ENCODE measurements at places on chromosomes 7 and 10.

GRCh38 chr7:70884809-70885208 is 247.1 kb upstream of the GALNT17 start:
- no peak for DNase-seq

DNA sequence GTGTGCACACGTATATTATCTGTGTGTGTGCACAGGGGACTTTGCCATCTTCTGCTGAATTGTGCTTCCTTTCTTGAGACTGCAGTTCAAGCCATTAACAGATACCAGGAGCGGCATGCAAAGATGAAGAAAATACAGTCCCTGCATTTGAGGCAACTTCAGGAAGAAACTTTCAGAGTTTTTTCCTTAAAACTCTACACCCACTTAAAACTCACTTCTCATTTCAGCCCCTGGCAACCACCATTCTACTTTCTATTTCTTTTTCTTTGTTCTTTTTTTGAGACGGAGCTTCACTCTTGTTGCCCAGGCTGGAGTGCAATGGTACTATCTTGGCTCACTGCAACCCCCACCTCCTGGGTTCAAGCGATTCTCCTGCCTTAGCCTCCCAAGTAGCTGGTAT is 448.9 kb upstream of the ZMIZ1 start:
- DNase-seq = no peak

GRCh38 chr10:74640134-74640921 is 186.1 kb upstream of the KAT6B start:
- DNase-seq = no peak

- DNase-seq = no peak
Measured at GRCh38 chr7:27177795-27178320, 3.7 kb upstream of the HOXA10 start.

- peak; percentile 60 for DNase-seq
Measured at GRCh38 chr7:149773446-149774236, at the start of gene ZNF467. Gene ZNF467, minus strand, starts transcription at chr7:149773588. Its CDS starts 2,556 bp downstream, at chr7:149771032.

GRCh38 chr7:21771906-21772610 is 173.6 kb downstream of the CDCA7L start:
- no peak for DNase-seq

GRCh38 chr10:663466-663751 is 26.1 kb downstream of the DIP2C start:
- DNase-seq = no peak

GRCh38 chr10:11322698-11323097 is 288.8 kb downstream of the USP6NL start:
- no peak for DNase-seq

GRCh38 chr7:150365673-150366398 is 2.8 kb upstream of the REPIN1 start:
- DNase-seq = no peak

- DNase-seq = no peak
Measured at GRCh38 chr10:133169173-133169947, 9.3 kb downstream of the KNDC1 start.

- DNase-seq = no peak
Measured at GRCh38 chr7:157587051-157587804, 250.4 kb downstream of the DNAJB6 start.

DNA sequence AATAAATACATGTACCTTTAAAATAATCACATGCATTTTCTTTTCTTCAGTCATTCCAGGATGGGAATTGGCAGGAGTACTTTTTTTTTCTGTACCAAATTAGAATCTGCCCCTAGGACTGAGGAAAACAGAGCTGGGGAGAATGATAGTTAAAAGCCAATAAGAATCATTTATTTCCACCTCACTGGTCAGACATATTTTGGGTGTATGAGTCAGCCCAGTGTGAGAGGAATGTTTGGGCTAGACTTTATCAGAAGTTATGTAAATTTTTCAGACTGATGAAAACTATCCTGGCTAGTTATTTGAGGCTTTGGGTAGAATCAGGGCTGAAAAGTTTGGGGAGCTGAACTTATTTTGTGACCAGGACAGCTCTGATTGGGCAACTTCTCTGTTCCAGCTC is 303.1 kb upstream of the NPSR1 start:
- no peak for DNase-seq

GRCh38 chr7:86762129-86762528 is 118.4 kb downstream of the GRM3 start:
- DNase-seq = no peak

DNA sequence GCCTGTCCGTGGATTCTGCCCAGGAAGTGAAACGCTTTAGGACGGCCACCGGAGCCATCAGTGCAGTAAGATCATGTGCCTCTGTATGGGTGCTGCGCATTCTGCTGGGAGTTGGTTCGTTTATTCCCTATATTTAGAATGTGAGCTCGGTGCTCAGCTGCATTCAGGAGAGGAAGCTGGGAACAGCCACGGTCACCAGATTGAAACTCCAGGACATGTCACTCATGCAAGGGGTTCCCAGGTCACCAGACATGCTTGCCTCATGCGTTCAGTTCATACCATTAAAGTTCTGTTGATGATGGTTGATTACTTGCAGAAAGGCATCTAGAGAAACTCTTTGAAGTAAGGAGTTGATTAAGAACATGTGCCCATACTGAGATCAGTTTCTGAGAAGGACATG is 78.1 kb downstream of the TRRAP start:
- no peak for DNase-seq

DNA sequence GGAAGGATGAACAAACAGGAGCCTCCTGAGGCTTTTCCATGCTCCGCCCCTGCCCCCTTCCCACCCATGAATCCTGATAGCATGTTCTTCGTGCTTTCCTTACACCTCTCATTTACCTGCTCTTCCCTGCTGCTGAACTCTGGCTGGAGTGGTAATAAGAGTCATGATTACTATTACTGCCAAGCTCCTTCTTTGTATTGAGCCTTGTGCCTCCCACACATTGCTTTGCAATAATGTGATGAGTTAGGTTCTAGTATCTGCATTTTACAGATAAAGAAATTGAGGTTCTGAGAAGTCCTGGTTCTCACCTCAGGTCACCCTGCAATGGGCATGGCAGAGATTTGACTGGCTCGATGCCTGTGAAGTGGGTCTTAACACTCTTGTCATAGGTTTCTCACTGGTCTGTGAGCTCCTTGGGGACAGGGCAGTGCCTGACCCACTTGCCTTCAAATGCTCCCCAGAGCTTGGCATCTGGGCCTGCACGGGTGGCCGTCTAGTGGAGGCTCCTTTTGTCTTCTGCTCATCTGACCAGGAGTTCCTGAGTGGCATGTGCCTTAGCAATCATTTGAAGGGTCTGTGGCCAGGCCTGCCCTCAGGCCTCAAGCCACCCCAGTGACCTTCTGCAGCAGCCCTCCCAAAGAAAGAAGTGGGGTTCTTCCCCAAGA is 309.2 kb upstream of the ZMIZ1 start:
- no peak for DNase-seq

DNA sequence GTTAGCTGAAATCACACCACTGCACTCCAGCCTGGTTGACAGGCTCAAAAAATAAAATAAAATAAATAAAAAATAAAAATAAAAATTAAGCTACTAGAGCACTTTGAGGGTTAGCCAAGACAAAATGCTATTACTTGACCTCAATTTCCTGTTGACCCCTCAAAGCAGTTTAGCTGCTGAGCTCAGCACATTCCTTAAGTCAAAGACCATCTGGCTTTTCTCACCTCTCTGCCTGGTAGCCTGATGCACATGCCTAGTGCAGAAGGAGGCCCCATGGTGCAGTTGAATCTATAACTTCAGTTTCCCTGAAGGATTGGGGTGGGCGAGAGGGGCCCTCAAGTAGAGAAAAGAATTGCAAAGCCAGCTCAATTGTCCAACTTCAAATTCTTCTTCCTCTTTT is 211.1 kb upstream of the GALNT17 start:
- no peak for DNase-seq

DNA sequence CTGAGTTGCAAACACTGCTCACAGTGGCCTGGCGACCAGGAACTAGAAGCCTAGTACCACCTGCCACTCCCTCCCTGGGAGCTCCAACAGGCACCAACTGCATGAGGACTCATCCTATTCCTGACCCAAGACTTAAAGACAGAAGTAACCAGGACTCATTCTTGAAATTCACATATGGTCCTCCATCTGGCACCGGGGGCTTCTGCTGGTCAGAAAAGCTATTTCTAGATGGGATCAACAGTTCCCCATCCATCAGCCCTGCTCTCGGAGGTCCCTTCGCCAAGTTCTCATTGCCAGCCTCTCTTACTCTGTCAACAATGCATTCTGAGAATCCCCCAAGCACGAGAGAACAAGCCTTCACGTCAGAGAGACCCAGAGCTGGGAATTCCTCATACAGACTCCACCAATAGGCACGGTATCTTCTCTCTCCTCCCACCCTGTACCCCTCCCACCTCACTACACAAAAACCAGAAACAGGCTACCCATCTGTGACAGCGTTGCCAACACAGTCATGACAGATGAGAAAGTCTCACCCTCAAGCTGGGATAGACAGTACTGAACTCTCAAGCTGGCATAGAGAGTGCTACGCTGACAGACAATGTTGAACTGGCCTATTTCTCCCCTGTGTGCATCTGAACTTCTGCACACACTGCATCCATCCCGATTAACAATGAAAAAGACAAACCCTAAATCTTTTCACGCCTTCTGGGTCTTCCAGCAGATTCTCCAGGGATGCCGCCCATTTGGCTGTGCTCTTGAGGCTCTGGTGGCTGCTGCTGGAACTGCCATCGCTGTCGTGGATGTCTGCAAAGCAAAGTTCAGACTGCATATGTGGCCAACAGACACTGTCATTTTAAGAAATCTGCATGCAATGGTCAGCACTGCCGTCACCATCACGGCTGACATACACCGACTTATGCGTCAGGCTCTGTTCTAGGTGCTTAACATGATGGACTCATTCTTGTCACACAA is 15.6 kb downstream of the RGS10 start:
- no peak for DNase-seq

DNA sequence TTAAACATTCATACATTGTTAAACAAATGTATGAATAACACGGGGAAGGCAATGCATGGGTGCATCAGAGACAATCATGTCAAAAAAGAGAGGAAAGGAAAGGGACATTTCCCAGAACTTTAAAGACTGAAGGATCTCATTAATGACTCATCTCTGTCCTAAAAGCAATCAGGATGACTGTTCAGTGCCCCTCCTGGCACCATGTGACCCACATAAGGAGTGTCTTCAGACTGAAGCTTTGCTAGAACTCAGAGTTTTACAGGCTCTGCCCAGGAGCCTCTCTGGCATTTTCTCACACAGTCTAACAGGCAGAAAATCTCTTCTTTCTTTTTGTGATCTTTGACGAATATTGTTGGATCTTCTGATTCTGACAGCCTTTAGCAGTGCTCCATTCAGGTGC is 315.3 kb downstream of the OTUD1 start:
- DNase-seq = no peak

DNA sequence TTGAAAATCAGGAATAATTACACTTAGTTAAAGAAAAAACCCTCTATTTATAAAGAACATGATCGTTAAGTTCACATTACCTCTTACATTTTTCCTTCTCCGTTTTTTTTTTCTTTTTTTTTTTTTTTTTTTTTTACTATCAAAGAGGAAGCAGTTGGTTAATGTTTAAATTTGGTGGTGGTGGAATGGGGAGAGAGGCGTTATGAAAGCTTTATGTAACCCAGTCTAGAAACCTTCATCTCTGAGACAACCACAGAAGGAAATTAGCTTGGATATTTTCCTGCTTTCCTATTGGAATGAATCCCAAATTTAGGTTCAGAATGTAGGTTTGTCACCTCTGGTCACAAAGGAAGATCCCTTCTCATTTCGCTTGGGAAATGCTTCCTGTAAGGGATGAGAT is 31.5 kb upstream of the LHFPL3 start:
- DNase-seq = no peak

DNA sequence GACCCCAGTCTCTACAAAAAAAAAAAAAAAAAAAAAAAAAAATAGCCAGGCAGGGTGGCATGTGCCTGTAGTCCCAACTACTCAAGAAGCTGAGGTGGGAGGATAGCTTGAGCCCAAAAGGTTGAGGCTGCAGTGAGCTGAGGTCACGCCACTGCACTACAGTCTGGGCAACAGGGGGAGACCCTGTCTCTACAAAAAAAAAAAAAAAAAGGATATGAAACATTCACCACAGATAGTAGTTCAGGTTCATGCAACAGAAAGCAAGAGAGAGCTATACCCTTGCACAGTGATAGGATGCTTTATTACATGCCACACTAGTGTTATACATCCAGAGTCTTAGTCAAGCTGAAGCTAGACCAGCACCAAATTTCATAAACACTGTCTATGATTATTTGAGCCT is 148.4 kb upstream of the KAT6B start:
- no peak for DNase-seq

GRCh38 chr10:49396666-49396999 is 744 bp upstream of the DRGX start:
- no peak for DNase-seq

DNA sequence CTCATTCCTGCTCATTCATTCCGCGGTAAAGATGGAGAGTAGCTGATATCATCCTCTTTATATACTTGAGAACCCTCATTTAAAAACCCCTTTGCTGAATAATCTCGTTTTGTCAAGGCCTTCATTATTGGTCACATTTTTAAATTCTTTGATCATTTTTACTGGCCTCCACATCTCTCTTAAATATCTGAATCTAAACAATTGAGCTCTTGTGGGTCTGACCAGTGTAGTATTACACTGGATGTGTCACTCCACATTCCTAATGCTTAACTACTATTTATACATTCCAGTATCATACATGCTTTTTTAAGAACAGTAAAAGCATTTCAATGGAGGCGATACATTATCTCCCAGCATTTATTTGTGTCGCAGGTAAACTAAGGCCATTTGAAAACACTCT is 12.6 kb upstream of the PRPS1L1 start:
- DNase-seq = no peak

DNA sequence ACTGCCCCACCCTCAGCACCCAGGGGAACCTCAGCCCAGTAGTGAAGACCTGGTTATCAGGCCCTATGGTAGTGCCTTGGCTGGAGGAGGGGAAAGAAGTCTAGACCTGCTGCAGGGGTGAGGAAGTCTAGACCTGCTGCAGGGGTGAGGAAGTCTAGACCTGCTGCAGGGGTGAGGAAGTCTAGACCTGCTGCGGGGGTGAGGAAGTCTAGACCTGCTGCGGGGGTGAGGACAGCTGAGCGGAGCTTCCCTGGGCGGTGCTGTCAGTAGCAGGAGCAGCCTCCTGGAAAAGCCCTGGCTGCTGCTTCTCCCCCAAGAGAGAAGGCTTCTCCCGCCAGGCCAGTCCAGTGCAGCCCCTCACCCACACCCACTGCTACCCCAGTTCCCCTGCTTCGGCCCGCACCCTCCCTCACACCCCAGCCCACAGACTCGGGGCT is 6.3 kb downstream of the NOS3 start:
- DNase-seq = no peak

- no peak for DNase-seq
Measured at GRCh38 chr7:95427914-95428516, 6.8 kb downstream of the PON2 start.

DNA sequence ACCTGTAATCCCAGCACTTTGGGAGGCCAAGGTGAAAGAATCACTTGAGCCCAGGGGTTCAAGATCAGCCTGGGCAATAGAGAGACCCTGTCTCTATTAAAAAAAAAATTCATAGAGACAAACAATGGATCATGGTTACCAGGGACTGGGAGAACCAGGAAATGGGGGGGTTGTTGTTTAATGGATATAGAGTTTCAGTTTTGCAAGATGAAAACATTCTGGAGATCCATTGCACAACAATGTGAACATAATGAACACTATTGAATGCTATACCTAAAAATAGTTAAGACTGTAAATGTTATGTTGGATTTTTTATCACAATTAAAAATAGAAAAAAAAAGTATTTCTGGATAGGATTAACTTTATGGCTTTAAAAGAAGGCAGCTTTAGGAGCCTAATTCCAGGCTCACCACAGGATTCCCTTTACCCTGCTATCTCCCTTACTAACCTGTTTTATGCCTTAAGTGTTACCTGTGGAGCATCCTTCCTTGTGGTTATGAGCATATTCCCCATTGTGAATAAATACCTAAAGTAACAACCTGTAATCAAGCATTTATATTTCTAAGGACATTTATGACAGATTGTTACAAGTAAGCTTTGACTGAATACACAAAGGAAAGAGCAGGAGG is 45.1 kb upstream of the SGCE start:
- no peak for DNase-seq

Measured in activated CD4-positive, alpha-beta T cell treated with anti-CD3 and anti-CD28 coated beads, Interleukin-2, amount 50 U/mL, for 1 hour (primary cell).